Activated T-cell treated with anti-CD3 and anti-CD28 coated beads, Interleukin-2, amount 50 U/mL, for 72 hours (primary cell): ENCODE measurements at places on chromosomes 11 and 22. TPM values are rescaled to one million over a fixed set of nuclear protein-coding genes. Genes with fewer than 3 reads are reported as not detected.

- DNase-seq: peak; percentile 37
Observed at GRCh38 chr11:10303558-10304363, 1.1 kb upstream of the ADM start.

- DNase-seq: no peak
Observed at GRCh38 chr22:44822534-44822933, 70.2 kb downstream of the ARHGAP8 start.

DNA sequence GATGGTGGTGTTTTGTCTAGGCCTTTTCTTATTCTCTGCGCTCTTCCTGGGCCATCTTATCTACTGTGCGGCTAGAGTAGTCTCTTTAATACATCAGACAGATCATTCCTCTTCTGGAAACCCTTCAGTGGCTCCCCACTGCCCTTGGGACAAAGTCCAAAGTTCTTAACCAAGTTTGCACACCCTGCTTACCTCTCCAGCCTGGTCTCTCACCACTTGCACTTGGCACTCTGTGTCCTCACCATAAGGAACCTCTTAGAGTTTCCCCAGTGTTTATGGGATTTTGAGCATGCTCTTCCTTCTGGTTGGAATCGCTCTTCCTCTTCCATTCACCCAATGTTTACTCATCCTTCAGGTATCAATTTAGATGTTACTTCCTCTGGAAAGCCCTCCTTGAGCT, 5.2 kb upstream of the SPTBN2 start:
- no peak for DNase-seq

- no peak for DNase-seq
Observed at GRCh38 chr22:46971099-46971763, 208.8 kb downstream of the TBC1D22A start.

DNA sequence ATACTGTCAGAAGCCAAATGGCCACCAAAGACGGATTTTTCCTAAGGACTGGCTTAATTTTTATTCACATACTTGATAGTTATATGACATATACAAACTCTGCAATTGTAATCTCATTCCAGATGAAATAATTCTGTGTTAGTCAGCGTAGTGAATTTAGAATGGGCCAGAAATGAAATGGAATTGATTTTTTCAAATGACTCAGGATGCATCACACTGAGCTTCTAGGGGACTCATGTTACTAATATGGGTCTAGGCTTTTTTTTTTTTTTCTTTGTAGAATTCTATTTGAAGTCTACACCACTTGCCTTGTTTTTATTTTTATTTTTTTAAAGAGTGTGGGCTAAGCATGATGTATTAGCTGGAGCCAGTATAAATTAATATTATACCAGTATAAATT, 62.7 kb downstream of the SPECC1L start:
- DNase-seq: no peak

The CD3D gene
- 250 TPM for total RNA-seq
